Stimulated activated CD4-positive, alpha-beta T cell treated with anti-CD3 and anti-CD28 coated beads, Interleukin-1b, Interleukin-23, amount 100 ng/mL, for 48 hours (primary cell): ENCODE measurements at places on chromosomes 11 and 22.

DNA sequence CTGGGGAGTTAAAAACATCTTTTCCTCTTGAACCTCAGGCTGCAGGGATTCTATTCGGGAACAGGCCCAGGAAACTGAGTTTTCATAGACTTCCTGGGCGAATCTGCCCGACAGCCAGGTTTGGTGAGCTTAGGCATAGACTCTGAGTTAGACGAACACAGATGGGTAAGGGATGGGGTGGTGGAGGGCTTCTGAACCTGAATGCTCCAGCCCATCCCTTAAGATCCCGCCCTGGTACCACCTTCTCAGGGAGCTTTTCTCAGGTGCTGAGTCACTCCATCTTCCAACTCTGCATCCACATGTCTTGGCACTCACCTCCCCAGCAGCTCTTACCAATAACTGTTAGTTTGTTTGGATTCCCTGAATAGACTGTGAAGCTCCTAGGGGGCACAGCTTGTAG, 37.4 kb downstream of the MICAL2 start:
- DNase-seq: no peak

DNA sequence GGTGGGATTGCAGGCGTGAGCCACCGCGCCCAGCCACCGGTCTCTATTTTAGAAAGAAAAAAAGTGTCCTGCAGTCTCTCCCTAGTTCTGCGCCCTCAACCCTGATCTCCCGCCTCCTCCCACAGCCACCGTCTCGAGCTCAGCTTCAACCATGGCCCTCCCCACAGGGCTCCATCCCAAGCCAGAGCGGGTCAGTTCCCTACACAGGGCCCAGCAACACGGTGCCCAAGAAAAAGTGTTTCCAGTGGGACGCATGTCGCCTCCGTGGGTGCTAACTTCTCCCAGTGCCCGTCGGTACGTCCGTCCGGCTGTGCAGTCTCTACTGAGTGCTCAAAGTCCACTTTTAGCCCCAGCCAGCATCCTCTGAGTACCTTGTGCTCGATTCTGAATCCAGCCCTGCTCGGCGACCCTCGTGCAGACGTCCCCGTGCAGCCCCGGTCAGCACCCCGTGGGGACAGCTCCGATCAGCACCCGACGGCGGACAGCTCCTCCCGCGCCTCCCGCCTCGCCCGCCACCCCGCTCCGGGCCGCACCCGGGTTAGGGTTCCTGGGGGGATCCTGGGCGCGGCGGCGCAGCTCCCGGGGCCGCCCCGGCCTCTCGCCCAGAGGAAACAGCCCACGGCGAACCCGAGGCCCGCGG, 657 bp upstream of the MAPK8IP2 start:
- DNase-seq: peak; percentile 51

DNA sequence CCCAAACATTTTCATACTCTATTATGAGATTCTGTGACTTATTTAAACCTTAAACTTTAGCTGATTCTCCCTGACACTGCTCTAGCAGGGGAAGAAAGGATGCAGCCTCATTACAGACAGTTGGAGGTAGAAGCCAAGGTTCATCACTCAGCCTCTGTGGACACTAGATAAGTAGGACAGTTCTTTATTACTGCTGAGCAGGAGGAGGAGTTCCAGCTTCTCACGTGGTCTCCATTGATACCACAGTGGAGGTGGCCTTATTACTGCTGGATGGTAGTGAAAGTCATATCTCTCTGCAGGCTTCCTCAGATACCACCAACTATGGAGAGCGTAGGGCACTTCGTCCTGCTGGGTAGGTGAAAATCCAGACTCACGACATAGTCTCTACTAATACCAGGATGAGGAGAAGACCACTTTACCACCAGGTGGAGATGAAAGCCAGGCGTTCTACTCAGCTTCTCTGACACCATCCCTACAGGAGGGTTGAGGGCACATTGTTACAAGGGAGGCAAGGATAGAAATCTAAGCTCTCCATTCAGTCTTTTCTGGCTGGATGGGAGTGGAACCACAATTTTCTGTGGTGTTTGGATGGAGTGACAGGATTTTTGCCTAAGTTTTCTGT, 13.1 kb upstream of the ANGPTL5 start:
- no peak for DNase-seq

DNA sequence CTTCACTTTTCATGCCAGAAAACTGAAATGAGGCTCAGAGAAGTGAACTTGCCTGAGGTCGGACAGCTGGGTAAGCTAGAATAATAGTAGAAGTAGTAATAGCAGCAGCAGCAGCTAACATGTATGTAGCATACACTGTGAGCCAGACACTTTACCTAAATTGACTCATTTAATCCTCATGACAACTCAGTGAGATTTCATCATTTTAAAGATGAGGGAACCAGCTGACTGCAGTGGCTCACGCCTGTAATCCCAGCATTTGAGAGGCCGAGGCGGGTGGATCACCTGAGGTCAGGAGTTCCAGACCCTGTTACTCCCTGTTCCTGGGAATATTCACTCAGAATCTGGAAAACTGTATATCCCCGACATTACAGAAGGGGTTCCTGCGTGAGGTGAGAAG, 154.5 kb downstream of the DBX1 start:
- no peak for DNase-seq

- no peak for DNase-seq
These were observed 47.8 kb upstream of the ALX4 start for GRCh38 chr11:44357711-44358110.

DNA sequence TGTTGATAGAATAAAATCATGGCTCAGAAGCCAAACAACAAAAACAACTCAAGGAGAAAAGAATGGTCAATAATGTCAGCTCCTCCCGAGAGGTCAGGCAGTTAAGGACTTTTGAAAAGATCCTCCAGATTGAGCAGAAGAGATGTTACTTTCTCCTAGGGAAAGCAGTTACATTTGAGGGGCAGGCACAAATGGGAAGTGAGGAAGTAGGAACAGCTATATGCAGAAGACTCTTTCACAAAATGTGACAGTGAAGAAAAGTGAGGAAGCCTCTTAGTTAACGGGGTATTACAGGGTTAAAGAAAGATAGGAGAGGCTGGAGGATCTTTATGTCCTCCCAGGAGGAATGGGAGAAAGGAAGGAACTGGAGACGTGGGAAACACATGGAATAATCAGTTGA, 3.4 kb downstream of the DCHS1 start:
- no peak for DNase-seq

DNA sequence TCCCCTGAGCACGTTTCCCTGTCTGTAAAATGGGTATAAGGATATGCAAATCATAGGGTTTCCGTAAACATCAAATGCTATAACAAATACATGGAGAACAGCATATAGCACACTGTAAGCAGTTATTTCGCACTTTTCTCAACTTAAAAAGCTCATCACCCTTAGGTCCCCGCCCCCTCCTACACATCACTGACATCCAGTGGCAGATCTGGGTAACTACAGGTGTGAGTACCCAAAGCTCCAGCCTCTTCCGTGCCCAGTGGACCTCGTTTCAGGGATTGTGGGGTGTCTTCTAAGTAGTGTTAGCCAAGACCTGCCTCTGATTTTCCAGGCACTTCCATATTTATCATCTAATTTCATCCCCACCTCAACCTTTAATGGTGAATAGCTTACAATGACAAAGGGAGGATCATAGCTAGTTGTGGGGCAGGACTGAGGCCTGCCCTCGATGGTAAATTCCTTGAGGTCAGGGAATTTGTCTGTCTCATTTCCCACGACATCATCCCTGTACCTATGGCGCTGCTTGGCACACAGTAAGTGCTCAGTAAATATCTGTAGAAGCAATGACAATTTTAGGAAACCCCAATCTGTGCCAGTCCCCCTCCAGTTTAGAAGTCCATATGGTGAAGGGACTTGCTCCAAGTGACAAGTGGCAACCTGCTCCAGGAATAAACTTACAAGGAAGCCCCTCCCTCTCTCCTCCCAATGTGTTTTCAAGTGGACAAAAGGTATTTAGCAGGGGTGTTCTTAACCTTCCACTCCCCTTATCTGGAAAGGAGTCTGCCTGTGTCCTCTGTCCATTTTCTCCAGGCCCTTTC, 340.5 kb downstream of the TENM4 start:
- peak; percentile 23 for DNase-seq

GRCh38 chr22:37046589-37046988, 5.0 kb upstream of the KCTD17 start:
- no peak for DNase-seq

DNA sequence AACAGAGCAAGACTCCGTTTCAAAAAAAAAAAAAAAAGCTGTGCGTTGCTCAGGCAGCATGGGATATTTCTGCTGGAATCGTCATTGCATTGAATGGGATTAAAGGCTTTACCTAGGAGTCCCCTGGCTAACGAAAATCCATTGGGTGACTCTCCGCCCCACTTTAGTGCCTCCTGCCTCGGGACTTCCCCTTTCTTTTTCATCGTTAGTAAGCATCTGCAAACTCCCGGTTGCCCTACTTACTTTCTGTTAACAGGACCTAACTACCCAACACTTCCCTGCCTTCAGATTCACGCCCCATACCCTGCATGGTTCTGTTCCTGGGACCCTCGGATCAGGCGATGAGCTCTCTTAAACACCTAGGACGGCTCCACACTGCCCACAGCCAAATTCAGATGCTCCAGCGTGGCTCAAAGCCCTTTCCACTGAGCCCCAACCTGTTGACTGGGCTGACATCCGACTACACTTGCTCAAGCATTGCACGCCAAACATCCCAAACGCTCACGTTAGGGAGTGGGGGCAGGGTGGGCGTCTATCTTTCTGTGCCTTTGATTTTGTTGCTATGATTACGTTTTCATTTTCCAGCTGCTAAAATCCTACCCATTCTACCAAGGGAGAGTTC, 143.8 kb downstream of the ST3GAL4 start:
- no peak for DNase-seq

- DNase-seq: no peak
These were observed 50.2 kb downstream of the APOL3 start for GRCh38 chr22:36110306-36110881.

GRCh38 chr11:46658259-46658658, 40.9 kb downstream of the ATG13 start:
- DNase-seq: no peak

DNA sequence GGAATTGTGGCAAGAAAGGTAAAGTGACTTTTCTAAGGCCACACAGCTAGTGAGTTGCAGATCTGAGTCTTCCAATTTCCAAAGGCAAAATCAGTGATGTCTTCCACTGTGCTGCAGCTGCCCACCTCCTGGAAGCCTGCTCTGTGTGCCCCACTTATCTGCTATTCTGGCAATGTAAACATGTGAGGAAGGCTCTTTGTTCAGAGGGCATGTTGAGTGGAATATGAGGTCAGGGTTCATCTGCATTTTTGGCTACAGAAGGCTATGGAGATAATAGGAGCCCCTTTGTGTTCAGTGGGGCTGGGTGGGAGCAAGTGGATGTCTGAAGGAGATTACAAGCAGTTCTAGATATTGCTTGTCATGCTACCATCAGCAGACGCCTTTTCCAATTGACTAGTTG, 396.2 kb downstream of the BUD13 start:
- no peak for DNase-seq

GRCh38 chr11:38252620-38253019, 1654.6 kb upstream of the RAG2 start:
- DNase-seq: no peak

- DNase-seq: no peak
These were observed 84.3 kb downstream of the SNX19 start for GRCh38 chr11:130831976-130832375.

GRCh38 chr11:118939404-118939915, 13.7 kb upstream of the BCL9L start:
- no peak for DNase-seq

- no peak for DNase-seq
These were observed 779 bp downstream of the SELENOH start for GRCh38 chr11:57742087-57742452.

- peak; percentile 77 for DNase-seq
These were observed 16.7 kb downstream of the ATG2A start for GRCh38 chr11:64900263-64900678.

GRCh38 chr11:27847496-27847895, 147.2 kb upstream of the BDNF start:
- no peak for DNase-seq

- DNase-seq: no peak
These were observed 1410.2 kb downstream of the BRD1 start for GRCh38 chr22:48417225-48418070.
